A549 (cell line): ENCODE measurements at places on chromosomes 3 and 15.
A peak's percentile ranks its signal among the peaks of the same experiment; 100 is the strongest.

GRCh38 chr15:93030430-93031102 is 58.4 kb downstream of the RGMA start:
- DNase-seq, result peak; percentile 91

- no peak for DNase-seq
Measured at GRCh38 chr15:77768107-77768506, 135.4 kb upstream of the LINGO1 start.

GRCh38 chr15:40115670-40116093 is 7.0 kb upstream of the BMF start:
- DNase-seq, result no peak

DNA sequence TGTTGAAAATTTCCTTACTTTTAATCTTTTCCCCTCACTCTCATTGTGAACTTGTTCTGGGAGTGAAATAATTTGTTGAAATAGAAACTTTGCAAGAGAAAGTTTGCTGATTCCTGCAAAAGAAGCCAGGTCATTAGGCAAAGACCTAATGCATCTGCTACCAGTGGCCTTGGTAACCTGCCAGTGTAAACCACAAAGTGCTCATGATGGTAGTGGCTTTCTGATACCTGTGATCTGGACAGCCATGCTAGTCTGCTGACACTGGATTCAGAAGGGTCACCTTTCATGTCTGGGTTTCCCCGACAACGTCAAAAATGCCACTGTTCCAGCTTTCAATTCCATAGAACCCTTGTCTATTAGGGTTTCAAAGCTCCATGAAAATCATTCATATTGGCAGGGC is 123.7 kb upstream of the MCTP2 start:
- DNase-seq, result no peak

DNA sequence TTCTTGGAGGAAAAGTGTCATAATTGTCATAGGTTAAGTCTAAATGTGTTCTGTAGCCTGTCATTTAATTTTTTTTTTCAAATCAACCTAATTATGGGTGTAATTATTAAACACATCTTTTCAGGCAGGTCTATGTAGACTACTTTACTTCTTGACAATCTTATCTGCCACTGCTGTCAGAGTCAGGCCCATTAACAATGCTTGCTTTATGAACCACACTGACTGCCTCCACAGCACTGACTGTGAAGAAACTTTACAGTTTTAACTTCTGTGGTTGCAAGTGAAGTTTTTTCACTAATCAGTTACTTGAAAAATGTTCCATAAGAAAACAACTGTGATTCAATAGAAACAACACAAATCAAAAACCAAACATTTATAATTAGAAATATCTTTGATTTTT is 407.8 kb downstream of the PLCL2 start:
- DNase-seq, result no peak

DNA sequence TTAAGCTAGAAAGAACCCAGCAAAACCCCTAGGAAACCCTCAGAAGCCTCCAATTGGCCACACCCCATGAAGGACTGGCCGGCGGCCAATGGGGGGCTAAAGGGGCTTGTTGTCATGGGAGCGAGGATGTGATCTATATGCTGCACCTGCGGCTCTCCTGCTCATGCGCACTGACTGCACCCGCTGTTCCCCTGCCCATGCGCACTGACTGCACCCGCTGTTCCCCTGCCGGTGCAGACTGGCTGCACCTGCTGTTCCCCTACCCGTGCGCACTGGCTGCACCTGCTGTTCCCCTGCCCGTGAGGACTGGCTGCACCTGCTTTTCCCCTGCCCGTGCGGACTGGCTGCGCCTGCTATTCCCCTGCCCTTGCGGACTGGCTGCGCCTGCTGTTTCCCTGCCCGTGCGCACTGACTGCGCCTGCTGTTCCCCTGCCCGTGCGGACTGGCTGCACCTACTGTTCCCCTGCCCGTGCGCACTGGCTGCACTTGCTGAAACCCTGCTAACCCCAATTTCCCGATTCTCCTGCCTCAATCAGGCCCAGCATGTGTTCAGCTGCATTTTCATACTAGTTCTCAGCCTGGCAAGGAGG is 16.8 kb upstream of the MCCC1 start:
- DNase-seq, result peak; percentile 48

GRCh38 chr3:126655887-126656286 is 963 bp upstream of the TXNRD3 start:
- DNase-seq, result no peak

- DNase-seq, result no peak
Measured at GRCh38 chr3:134339913-134340312, 34.3 kb downstream of the AMOTL2 start.

DNA sequence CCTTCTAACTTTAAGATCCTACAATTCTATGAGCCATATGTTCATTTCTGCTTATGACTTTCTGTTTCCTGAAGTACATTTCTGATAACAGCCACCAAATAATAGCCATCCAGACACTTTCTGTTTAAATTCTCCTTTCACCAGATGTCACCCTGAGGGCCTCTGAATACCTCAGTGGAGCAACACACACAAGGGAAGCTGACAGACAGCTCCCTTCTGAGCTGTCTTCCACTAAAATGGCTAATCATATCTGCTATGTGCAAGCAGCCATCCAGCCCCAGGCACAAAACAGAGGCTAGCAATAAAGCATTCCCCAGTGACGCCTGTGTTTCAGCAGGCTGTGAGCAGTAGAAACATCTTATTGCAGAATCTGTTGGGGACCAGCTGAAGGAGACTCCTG is 666.6 kb upstream of the UBE2E2 start:
- no peak for DNase-seq

GRCh38 chr3:44105571-44105970 is 136.1 kb upstream of the TOPAZ1 start:
- no peak for DNase-seq

DNA sequence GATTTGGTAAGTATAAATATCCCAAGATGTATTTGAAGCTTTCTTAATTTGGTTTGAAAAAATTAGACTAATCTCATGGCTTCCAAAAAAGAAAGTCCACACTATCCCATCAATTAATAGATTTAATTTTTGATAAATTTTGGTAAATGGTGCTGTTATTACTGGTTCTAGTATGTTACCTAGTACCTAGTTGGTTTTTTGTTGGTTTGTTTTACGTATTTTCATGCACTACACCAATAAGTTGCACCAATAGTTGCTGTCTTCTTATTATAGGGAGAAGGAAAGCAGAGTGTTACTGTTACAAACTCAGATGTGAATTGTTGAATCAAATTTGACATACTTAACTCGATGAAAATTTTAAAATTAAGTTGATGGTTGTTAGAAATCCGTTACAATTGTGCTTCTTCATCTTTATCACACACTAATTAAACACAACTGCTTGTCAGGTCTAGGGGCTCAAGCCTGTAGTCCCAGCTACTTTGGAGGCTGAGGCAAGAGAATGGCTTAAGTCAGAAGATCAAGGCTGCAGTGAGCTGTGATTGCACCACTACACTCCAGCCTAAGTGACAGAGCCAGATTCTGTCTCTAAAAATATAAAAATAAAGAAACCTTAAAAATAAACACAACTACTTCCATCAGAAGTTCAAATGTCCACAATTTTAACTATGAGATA is 23.1 kb upstream of the MBNL1 start:
- DNase-seq, result no peak

- no peak for DNase-seq
Measured at GRCh38 chr3:45992821-45993221, 2.8 kb downstream of the FYCO1 start.

DNA sequence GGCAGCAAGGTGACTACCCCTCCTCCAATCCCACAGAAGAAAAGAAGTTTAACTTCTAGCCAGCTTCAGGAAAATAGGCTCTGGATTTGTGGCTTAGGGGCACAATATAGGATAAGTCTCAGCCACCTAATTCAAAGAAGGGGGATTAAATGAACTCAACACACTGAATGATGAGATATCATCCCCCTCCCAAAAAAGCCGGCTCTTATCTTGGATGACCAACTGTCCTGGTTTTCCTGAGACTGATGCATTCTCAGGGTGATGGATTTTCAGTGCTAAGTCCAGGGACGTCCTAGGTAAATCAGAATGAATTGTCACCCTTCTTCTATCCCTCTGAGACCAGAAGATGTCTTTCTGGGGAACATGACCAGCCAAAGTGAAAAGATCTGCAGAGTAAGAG is 487.0 kb upstream of the PROK2 start:
- DNase-seq, result no peak

GRCh38 chr15:62135532-62136134 is 29.5 kb downstream of the C2CD4B start:
- DNase-seq, result peak; percentile 33

DNA sequence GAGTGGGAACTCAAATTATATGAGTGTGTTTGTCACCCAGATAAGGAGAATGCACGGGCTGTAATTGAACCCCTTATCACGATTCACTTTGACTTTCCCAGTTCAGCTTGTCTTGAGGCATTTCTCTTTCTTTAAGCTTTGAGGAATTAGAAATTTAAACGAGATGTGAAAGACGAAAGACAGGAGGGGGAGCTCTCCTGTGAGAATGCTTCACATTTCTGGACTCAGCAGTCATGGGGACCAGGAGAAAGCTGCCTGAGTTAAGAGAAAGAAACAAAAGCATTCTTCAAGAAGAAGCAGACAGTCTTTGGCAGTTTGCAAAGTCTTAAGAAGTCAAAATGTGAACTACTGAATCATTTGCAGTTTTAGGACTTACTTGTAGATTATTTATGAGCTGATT is 205.6 kb downstream of the NECTIN3 start:
- no peak for DNase-seq

DNA sequence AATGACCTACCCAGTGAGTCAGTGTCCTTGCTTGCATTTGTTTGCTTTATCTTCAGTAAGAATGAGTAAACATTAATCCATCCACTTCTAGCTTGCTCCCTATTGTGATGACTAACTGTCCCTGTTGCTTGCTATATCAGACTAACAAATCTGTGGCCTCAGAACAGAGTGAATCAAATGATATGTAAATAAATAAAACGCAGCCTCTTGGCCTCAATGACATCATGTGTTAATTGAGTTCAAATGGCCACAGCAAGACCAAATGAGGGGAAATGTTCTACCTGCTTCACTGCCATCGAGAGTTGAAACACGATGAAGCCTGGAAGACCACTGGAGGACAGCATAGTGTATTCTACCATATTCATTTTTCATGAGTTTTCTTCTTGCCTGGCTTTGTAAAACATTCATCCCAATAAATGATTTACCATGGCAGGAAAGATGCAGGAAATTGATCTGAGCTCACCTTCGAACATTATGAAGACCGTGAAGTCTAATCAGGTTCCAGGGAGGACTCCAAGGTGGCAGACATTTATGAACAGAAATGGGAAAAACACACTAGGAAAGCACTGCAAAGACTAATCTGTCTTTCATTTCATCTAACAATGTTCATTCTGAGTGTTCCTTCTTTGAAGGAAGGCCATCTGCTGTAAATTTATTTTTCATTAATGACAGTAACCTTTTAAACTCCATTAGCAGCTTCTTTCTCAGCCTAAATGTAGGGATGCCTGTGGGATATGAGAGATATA is 1144.5 kb downstream of the TUSC7 start:
- peak; percentile 81 for DNase-seq

GRCh38 chr3:24139463-24140412 is 194.7 kb downstream of the NR1D2 start:
- DNase-seq, result no peak

- no peak for DNase-seq
Measured at GRCh38 chr3:138397983-138398382, 36.4 kb upstream of the ESYT3 start.

- no peak for DNase-seq
Measured at GRCh38 chr3:195916291-195916690, 7.9 kb upstream of the TNK2 start.

- no peak for DNase-seq
Measured at GRCh38 chr15:88987591-88987933, 74.4 kb upstream of the MFGE8 start.

DNA sequence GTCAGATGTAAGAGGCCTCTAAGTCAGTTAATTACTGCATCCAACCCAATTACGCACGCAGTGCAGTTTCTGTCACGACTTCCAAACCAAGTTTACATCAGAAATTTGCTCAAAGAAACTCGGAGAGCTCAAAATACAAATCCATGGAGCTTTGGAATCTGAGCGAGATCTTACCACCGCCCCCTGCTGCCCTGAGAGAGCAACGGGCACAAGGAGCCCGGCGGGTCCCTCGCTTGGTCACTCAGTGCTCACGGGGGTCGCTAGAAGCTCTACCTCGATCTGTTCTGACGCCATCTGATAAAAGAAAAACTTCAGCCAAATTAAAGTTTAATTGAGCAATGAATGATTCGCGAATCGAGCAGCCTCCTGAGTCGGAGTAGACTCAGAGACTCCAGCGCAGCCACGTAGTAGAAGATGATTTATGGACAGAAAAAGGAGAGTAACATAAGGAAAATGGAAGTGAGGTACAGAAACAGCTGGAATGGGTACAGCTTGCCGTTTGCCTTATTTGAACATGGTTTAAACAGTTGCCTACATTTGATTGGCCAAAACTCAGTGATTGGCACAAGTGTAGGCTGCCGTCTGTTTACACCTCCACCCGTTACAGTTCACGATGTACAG is 232.7 kb upstream of the ATP10A start:
- no peak for DNase-seq

DNA sequence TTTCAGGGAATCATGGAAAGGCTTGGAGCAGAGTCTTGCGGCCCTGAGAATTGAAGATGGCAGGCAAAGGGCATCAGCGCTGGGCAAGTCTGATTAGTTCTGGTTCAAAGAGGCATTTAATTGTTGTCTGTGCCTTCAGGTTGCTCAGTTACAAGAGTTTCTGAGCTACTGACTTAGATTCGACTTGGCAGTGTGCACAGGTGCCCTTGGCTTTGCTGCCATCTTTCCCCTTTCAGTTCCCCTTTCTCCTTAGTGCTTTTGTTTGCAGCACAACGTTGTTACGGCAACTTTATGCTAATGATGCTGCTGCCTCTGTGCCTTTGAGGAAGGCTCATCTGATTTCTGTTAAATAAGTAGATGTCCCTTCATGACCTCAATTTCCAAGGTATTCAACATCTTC is 12.5 kb downstream of the P2RY14 start:
- DNase-seq, result no peak

DNA sequence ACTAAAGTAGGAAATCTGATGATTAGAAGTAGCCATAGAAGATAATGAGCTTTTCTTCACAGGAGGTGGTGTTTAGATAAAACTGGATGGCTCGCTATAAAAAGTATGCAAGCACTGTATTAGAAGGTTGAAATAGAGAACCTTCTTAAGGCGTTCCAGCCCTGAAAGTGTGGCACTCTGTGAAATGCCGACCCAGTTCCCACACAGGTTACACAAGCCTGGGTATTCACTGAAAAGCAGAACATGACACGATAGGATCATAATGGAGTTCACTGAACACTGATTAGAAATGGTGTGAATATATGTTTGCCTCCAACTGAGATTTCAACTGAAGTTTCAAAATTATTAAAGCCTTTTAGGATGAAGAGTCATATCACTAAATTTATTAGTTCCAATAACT is 15.0 kb upstream of the LRRC34 start:
- DNase-seq, result no peak
